ENCODE measurements at places on chromosomes 7 and 10. TPM values are rescaled to one million over a fixed set of nuclear protein-coding genes. Genes with fewer than 3 reads are reported as not detected.
A peak's percentile ranks its signal among the peaks of the same experiment; 100 is the strongest.

GRCh38 chr10:126417220-126417825 is 29.0 kb upstream of the ADAM12 start:
- H3K27me3 ChIP-seq: no peaks in the 10 kb centered on the region
- no peak for DNase-seq
- no peak overlapping the region for H3K27ac ChIP-seq
- H3K36me3 ChIP-seq: no peaks in the 10 kb centered on the region
- no peak overlapping the region for H3K4me3 ChIP-seq

DNA sequence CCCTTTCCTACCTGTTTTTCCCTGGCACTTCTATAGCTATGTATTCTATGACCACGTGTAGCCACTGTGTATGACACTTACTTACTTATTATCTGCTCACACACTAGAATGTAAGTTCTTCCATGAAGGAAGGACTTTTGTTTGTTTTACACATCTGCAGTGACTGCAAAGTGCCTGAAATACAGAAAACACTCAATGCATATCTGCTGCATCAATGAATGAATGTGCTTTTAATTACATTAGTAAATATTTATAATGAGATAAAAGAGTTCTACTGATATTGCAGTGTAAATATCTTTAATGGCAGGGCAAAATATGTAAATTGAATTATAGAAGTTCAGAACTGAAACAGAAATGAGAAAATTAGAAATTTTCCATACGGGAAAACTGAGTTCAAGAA is 43.5 kb upstream of the CDC14C start:
- no peaks in the 10 kb centered on the region for H3K27me3 ChIP-seq
- H3K36me3 ChIP-seq: no peaks in the 10 kb centered on the region
- DNase-seq: no peak

DNA sequence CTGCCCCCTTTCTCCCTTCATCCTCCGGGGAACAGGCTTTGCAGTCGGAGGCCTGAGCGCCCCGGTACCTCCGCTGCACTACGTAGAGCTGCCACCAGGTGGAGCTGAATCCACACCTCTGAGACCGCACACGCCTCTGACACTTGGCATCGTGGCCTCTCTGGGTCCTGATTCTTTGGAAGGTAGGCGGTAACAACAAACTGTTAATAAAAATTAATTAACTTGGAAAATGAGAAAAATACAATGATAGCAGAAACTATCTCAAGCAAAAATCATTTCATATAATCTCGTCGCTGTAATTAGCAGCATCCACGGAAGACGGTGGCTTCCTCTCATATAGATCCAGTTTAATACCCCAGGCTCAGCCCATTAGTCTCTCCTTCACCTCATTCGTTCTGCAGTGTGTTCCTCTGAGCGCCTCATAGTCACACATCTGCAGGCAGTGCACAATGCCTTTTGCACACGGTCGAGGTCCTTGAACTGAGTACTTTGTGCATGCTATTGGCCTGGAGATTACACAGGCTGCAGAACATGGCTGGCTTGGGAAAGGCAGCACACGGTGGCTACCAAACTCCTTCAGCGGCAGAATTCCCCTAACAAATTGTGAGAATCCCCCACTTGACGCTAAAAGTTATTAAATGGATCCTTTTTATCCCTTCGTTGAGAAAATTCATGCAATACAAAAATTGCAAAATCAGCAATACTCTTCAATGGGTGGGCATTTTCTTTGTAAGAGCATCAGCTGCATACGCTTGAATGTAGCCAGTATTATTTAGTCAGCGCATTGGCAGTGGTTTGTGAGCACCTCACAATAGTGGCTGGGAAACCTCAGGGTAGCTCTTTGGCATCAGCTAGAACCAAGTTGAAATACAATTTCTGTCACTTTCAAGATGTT is 18.7 kb downstream of the OR9A2 start:
- H3K27ac ChIP-seq: no peak overlapping the region
- no peaks in the 10 kb centered on the region for H3K36me3 ChIP-seq
- peaks cover 5% of the 10 kb centered on the region for H3K27me3 ChIP-seq
- H3K4me3 ChIP-seq: no peak overlapping the region

- H3K27me3 ChIP-seq: no peaks in the 10 kb centered on the region
- H3K4me1 ChIP-seq: no peaks in the 10 kb centered on the region
- H3K4me3 ChIP-seq: no peak overlapping the region
- H3K27ac ChIP-seq: no peak overlapping the region
- no peak for DNase-seq
Observed at GRCh38 chr7:133009426-133010252, 72.3 kb downstream of the CHCHD3 start.

DNA sequence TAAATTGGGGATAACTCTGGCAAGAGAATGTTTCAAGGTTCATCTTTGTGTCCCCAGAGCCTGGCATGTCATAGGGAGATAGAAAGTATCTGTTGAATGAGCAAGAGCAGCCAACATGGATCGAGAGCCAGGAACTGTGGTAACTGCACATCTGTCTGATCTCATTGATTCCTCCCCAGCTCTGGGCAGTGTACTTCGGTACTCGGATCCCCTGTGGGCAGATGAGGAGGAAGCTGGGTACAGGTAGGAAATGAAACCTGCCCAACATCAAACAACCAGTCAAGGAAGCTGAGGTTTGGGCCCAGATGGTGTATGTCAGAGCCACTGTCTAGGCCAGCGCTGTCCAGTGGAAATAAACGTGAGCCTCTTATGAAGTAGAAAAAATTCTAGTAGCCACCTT is 76.4 kb downstream of the GRK5 start:
- H3K27ac ChIP-seq: peak overlapping the region; percentile 61
- no peaks in the 10 kb centered on the region for H3K36me3 ChIP-seq
- H3K4me3 ChIP-seq: peak overlapping the region; percentile 67

The RET gene
- total RNA-seq: not detected

DNA sequence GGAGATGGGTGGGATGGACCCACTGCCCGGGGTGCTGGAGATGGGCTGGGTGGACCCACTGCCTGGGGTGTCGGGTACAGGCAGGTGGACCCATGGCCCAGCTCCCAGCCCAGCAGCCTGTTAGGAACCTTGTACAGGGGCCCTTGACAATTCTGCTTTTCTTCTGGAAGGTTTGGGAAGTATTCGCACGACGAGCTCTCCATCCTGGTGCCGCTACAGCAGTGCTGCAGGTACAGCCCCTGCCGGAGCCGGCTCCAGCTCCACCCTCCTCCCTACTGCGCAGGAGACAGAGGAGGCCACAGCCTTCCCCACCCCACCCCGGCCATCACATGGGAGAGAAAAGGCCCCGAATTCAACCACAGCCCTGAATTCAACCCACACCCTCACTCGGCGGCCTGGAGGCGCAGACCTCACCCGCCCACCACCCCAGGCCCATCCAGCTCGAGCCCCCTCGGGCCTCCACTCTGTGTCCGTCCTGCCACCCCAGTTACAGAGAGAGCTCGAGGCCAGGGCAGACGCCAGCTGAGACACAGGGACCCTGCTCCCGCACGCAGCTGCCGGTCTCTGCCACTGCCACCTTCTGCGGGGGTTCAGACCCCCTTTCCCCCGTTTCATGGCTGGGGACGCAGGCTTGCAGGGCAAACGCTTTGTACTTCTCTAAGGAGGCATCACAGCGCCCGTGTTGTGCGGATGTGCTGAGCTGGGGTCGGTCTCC is 31.3 kb upstream of the FOXL3 start:
- no peak for DNase-seq
- no peaks in the 10 kb centered on the region for H3K27me3 ChIP-seq
- H3K27ac ChIP-seq: no peak overlapping the region
- H3K4me1 ChIP-seq: peaks cover 2% of the 10 kb centered on the region

- H3K27ac ChIP-seq: no peak overlapping the region
- DNase-seq: no peak
- H3K4me1 ChIP-seq: no peaks in the 10 kb centered on the region
Observed at GRCh38 chr10:112653215-112653614, 206.2 kb downstream of the VTI1A start.

The CLCN1 gene
- total RNA-seq: 0.08 TPM

DNA sequence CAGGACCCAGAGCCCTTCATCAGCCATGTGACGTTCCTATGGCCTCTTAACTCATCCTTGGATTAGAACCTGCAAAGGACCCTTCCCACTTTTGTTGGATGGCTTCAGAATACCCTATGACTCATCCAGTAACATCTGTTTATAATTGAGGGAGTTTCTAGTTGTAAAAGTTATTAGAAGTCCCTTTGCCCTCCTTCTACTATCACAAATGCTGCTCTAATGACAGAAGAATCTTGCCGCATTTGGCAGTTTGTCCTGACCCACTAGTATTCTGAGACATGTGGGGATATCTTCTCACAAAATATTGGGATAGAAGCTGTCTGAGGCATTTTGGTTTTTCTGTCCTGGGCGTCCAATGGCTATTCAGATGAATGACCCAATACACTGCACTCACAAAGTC is 251.8 kb upstream of the TMEM72 start:
- no peaks in the 10 kb centered on the region for H3K36me3 ChIP-seq
- H3K4me3 ChIP-seq: no peak overlapping the region
- no peaks in the 10 kb centered on the region for H3K27me3 ChIP-seq
- DNase-seq: no peak
- H3K27ac ChIP-seq: no peak overlapping the region

DNA sequence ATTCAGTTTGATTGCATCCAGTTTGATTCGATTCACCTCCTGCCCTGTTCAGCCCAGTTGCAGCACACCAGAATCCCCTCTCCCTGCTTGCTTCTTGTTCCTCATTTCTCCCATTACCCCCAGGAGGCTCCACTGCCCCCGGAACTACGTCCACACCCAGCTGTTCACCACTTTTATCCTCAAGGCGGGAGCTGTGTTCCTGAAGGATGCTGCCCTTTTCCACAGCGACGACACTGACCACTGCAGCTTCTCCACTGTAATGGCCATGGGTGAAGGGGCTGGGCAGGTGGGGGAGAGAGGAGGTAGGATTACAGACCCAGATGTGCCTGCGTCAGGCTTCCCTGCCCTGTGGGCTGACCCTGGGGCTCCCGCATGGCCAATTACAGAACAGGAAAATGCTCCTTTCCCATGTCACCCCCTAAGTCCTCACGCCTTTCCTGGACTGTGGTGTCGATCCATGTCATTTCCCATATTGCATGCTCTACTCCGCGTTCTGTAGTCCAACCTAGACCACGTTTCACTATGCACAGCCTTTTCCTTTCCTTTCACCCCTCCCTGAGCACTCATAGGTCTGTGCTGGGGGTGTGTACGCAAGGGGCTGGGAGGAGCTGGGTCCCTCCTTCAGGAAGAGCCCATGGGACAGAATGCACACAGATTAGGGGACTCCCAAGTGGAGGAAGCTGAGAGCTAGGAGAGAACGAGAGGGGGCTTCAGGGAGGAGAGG is 8.2 kb downstream of the GHRHR start:
- H3K27ac ChIP-seq: no peak overlapping the region
- H3K4me1 ChIP-seq: peaks cover 11% of the 10 kb centered on the region
- peaks cover 20% of the 10 kb centered on the region for H3K27me3 ChIP-seq

The MBL2 gene
- not detected for total RNA-seq

GRCh38 chr7:16667355-16667754 is 21.4 kb downstream of the BZW2 start:
- H3K4me1 ChIP-seq: peaks cover 7% of the 10 kb centered on the region
- H3K36me3 ChIP-seq: peaks cover 47% of the 10 kb centered on the region
- H3K27me3 ChIP-seq: no peaks in the 10 kb centered on the region

Measured in activated naive CD8-positive, alpha-beta T cell treated with anti-CD3 and anti-CD28 coated beads, Interleukin-2, amount 10 ng/mL, durations not matched to agents 7 days and 5 days (primary cell).